ENCODE measurements at places on chromosomes 1 and 21.

GRCh38 chr1:39105841-39106765 is 80.0 kb downstream of the NDUFS5 start:
- peak; percentile 15 for DNase-seq

- DNase-seq = no peak
Measured at GRCh38 chr1:204314893-204315658, 44.7 kb downstream of the PLEKHA6 start.

DNA sequence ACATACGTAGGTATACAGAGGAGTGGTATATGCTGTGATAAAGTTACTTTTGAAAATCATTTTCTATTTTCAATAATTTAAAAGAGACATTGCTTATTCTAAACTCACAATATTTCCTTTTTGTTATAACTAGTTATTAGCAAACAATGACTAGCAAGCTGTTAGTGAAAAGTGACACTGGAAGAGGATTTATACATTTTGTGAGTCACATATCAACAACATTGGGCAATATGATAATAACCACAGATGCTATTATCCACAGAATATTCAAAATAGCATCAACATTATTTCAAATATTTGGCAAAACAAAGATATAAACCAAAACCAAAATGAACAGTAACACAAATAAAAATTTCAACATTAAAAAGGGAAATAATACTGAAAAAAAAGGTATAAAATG is 104.0 kb upstream of the HP1BP3 start:
- DNase-seq = no peak

DNA sequence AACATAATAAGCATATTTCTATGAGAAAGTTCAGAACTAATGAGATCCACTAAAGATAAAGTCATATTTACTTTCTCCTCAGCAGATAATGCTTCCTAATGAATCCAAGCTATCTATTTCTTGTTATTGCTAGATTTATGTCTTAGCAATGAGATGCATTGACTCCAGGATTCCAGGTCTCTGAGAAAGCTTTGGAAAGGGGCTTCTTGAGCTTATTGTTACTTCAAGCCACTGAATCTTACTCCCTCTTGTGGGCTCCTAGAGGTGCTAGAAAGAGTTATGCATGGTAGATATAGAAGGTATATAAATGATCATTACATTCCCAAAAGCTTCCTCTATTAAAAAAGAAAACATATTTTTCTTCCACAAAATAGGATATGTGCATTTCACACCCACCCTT is 246.4 kb upstream of the ADAMTS5 start:
- DNase-seq = no peak

- DNase-seq = peak; percentile 66
Measured at GRCh38 chr1:18913065-18913835, 10.9 kb upstream of the ALDH4A1 start.

DNA sequence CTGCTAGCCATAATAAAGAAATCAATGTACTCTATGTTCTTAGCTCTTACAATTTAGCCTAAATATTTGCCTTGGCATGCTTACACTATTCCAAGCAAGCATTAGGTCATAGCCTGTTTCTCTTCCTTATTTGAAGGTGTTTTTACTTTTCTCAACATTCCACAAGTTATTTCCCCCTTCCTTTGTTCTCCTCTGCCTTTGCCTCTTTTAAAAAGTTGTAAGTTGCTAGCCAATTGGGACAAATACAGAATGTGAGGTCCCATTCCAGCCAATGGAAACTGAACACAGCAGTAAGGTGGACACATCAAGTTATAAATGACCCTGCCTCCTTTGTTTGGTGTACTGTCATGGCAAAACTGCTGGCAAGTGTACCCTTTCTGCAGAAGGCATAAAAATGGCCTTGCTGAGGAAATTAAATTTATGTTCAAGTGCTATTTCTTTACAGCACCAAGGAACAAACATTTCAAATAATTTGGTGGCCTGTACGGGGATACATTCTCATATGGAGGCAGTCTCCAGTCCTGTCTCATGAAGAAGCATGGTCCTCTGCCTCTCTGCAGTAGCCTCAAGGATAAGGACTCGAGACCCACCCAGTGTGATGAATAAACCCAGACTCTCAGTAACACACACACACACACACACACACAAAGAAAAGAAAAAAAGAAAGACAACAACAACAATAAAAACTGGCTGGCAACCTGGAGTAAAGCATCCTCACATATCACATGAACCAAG is 28.8 kb upstream of the FMO1 start:
- DNase-seq = no peak

- DNase-seq = peak; percentile 31
Measured at GRCh38 chr1:15684042-15684461, at the start of gene PLEKHM2. Gene PLEKHM2, plus strand, starts transcription at chr1:15684320. Its CDS starts 239 bp downstream, at chr1:15684559.

DNA sequence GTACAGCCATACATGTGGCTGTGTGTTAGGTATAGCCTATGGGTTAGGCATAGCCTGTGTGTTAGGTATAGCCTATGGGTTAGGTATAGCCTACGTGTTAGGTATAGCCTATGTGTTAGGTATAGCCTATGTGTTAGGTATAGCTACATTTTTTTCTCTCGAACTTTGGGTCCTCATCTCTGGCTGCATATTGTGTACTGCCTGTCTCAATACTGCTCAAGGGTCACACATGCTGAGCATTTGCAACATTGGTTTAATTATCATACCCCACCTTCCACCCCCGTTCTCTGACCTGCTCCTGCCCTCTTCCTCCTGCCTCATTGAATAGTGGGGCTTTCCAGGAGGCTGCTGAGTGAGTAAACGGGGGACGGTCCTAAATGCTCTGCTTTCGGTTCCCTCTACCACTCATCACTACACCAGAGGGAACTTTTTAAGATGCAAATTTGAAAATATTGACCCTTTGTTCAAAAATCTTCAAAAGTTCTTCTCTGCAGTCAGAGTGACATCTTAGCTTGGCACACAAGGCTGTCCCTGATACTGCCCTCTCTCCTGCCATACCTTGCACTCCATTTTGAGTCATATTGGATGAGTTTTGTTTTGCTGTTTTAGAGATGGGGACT is 17.8 kb downstream of the OR2B11 start:
- DNase-seq = no peak

GRCh38 chr1:195450794-195451193 is 1157.4 kb downstream of the KCNT2 start:
- no peak for DNase-seq

GRCh38 chr1:8351693-8352470 is 34.0 kb downstream of the SLC45A1 start:
- DNase-seq = no peak

GRCh38 chr1:178536844-178537371 is 24.0 kb downstream of the TEX35 start:
- DNase-seq = no peak

DNA sequence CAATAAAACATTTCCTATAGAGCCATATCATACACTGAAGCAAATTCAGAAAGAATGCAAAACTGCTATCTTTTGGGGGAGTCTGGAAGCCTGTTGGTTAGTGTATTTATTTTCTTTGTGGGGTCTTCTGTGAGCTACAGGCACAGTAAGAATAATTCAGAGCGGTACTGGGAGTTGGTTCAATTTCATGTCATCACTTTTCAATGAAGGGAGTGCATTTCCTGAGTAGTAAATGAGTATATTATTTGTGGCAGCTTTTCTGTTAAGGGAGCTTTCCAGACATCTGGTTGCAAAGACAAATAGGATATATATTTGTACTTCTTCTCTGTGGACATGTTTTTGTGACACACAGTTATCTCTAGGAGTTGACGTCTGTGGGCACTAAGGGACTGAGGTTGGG is 130.6 kb downstream of the HUNK start:
- no peak for DNase-seq

DNA sequence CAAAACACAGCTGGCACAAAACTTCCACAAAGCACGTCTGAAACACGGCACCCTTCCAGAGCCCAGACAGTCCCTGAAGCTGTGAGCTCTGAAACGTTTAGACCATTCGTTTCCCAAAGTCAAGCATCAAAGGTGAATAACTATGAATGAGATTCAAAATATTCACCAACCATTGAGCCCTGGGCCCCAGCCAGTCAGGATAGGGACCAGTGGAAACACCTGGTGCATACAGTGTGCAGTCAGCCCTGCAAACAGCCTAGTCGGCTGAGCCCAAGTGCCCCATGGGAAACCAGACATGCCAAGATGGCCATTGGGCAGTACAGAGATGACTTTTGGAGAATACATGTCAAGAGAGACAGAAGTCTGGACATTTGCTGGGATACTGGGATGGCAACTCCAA is 90.4 kb upstream of the EDN2 start:
- no peak for DNase-seq

DNA sequence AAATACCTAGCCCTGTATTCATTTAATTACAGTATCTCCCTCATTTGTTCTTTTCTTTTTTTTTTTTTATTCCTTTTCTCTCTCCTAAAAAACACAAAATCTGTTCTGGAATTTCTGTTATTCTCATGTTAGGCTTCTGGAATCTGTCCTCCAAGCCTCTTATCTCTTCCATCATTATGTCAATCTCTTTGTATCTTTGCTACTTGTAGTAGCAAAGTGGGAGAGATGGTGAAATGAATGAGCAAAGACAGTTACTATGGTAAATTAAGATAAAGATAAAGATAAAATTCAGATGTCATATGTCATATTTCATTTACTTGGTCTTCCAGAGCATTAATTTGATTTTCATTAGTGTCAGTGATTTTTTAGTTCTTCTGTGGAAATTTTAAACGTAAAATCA is 155.1 kb downstream of the FGGY start:
- DNase-seq = no peak

- DNase-seq = no peak
Measured at GRCh38 chr1:94106716-94107115, 14.2 kb downstream of the ABCA4 start.

DNA sequence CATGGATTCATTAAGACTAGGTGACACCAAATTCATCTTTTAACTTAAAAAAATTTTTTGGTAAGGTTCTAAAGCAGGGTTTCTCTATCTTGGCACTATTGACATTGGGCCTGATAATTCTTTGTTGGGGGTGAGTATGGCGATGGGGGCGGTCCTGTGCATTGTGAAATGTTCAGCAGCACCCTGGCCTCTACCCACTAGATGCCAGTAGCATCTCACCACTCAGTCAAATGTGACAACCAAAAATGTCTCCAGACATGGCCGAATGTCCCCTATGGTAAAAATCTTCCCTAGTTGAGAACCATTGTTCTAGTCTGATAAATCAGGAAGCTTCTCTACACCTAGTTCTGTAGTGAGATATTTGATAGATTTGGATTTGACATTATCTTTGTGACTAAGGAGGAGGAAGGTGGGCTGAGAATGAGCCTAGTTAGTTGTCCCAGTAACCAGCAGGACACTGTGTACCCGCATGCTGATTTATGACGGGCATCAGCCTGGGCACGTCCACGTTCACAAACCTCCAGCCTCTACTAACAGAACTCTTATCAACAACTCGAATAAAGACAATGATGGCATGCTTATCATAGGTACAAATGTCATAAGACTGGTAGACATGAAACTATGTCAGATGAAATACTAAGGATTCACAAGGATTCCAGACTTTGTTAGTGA is 104.6 kb downstream of the KCND3 start:
- no peak for DNase-seq

GRCh38 chr21:17458279-17458678 is 54.6 kb upstream of the CXADR start:
- no peak for DNase-seq

DNA sequence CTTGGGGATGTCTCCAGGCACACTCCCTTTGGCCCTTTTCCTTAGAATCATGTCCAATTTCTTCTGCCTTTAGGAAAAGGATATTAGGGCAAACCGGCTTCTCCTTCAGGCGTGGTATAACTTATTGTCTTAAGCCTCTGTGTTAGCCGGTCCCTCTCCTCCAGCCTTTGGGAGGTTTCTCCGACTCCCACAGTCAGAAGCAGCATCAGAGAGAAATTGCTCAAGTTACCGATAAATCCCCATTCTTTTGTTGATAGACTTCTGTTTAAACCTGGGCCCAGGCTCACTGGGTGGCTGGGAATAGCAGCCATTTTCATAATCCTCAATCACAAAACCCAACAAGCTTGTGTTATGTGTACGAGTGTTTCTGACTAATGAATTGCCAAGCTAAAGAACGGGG is 85.4 kb upstream of the KAZN start:
- DNase-seq = no peak

DNA sequence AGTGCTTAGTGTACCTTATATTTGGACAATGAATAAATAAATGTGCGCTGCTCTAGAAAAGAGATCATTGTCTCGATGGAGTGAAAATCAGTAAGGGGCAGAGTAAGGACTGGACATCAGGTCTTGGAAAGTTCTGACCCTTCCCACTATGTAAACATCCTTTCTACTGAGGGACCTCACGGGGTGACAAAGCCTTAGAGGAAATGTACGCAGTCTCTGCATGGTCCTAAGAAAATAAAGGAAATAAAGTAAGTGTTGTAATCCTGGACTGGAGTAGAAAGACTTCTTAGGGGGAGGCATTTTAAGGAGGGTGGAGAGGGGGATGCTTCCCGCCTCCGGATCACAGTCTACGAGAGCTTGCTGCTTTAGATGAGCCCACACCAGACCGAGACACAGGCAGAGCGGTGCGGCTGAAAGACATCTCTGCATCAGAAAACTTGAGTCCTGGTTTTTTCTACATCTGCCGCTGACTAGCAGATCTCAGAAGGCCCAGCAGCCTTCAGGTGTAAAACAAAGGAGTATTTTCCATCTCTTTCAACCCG is 22.3 kb upstream of the GPR137B start:
- DNase-seq = no peak

DNA sequence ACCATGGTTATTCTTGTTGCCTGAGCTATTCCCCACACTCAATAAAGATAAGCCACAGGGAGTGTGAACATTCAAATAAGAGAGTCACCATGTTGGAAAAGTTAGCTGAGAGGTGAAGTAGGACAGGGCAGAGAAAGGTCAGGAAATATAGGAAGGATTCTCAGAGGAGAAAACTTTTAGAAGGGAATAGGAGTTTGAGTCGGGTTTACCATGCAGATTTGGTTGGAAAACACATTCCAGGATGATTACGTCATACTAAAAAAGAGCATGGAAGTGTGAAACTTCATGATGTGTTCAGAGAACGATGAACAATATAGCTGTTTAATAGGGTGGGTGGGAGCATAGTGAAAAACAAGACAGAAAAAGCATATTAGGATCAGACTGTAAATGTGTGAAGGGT is 1125.3 kb upstream of the ADGRL2 start:
- DNase-seq = no peak

DNA sequence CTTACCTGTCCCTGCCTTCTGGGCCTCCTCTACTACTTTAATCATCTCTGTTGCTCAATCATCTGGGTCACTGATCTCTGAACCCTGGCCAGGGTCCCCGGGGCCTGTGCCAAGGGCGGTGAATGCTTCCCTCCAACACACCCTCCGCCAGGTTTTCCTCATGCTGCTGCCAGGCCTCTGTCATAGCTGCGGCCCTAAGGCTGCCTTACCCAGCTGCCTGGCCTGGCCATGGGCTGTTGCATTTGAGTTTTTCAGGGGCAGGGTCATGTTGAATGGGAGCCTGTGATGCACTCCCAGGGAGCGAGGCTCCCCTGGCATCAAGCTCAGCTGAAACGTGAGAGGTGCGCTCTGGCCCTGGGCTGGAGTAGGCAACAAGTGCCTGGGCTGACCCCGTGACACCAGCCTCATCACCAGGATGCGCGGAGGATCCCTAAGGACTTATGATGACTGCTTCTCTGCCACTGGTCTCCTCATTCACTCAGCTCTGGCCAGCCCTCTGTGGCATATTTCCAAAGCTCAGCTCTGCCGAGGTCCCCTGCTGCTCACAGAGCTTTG is 7.6 kb downstream of the EDN2 start:
- DNase-seq = no peak

GRCh38 chr1:20325844-20326420 is 35.3 kb downstream of the VWA5B1 start:
- DNase-seq = no peak

All from T-helper 2 cell treated with Interferon-gamma antibody and Interleukin-4, amounts not matched to agents 5 μg/mL and 100 μg/mL, for 36 hours (primary cell).